ENCODE measurements at places on chromosomes 1 and 21.

GRCh38 chr21:43208561-43209332 is 39.9 kb downstream of the CRYAA start:
- no peak for DNase-seq

DNA sequence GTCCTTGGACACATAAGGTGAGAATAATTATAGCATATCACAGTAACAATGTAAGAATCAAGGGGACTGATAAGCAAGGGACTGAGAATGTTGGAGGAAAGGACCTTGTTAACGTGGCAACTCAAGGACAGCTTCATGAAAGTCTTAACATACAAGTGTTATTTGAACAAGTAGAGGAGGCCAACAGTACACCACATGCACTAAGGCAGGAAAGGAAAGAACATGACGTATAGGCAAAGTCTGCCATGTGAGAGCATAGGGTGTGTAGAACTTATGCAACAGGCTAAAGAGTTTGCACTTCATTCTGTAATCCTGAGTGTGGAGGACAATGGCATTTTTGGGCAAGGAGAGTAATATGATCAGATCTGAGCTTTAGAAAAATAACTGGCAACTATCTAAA is 33.3 kb upstream of the DIRAS3 start:
- DNase-seq, result no peak

- DNase-seq, result no peak
Measured at GRCh38 chr1:217493290-217493689, 137.6 kb downstream of the GPATCH2 start.

DNA sequence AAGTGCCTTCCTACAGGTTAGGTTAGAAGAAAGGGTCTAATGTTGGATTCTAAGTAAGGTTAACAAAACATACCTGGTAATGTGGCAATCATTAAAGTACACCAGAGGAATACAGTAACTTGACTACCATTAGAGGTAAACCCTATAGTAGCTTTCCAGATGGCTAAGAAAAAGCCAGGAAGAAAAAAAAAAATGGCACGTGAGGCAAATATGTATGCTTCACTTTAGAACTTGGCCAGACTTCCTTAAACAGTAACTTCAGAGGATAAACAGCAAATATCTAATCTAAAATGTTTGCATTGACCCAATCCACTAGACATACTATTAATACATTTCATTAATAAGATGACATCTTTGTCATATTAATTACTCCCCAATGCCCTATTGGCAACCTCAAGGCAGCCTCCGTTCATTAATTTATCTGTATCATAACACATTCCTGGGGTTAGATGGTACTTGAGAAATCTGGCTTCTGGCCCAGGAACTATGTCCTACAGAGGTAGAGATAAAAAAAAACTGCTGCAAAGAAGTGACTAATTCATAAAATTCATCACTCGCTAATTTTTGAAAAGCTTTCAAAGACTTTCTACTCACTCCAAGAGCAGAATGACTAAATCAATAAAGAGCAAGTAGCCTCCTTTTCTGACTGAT is 5.8 kb downstream of the DCAF8 start:
- no peak for DNase-seq

DNA sequence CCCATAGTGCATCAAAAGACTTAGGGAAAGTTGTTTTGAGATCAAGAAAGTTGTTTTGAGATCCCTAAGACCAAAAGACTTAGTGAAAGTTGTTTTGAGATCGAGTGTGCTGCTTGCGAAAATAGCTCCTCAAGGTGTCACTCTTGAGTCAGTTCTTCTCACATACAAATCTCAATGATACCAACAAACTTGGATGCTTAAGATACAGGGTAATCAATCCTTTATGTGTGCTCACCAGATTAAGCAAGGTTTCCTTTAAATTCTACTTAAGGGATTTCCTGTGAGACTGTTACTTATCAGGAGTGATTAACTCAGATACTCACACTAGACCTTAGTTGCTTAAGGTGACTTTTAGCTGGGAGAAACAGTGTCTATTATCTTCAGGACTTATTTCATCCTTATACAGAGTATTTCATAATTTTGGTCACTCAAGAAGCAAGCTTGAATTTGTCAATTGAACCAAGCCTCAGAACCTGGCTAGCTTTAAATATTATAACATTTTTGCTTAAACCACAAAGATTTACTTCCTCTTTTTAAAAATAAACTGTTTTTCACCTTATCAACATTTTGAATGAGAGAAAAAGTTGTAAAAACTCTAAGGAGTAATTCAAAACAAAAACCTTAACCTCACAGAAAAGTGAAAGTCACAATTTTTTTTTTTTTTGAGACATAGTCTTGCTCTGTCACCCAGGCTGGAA is 8.0 kb upstream of the RLF start:
- no peak for DNase-seq

GRCh38 chr1:156920233-156921052 is at the start of gene LRRC71:
TSS of gene LRRC71 (plus strand) at chr1:156920632. CDS start at chr1:156920804, 172 bp downstream.
- no peak for DNase-seq

DNA sequence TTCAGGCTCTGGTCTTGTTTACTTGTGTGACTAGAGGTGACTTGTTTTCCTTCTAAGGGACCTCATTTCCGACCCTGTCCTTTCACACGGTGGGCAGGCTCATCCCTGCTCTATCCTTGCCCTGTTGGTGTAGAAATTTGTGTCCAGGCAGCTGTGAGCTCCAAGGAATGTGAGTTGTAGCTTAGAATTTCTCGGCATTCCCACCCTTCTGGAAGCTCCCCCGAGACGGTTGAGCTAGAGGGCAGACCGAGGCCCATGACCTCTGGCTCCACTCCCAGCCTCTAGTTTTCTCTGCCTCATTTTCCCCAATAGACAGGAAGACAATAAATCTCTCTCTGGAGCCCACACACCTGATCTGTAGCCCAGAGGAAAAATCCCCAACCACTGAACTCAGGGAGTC is 100.9 kb downstream of the NAV1 start:
- no peak for DNase-seq

GRCh38 chr1:27478098-27478497 is 11.9 kb downstream of the WASF2 start:
- no peak for DNase-seq

DNA sequence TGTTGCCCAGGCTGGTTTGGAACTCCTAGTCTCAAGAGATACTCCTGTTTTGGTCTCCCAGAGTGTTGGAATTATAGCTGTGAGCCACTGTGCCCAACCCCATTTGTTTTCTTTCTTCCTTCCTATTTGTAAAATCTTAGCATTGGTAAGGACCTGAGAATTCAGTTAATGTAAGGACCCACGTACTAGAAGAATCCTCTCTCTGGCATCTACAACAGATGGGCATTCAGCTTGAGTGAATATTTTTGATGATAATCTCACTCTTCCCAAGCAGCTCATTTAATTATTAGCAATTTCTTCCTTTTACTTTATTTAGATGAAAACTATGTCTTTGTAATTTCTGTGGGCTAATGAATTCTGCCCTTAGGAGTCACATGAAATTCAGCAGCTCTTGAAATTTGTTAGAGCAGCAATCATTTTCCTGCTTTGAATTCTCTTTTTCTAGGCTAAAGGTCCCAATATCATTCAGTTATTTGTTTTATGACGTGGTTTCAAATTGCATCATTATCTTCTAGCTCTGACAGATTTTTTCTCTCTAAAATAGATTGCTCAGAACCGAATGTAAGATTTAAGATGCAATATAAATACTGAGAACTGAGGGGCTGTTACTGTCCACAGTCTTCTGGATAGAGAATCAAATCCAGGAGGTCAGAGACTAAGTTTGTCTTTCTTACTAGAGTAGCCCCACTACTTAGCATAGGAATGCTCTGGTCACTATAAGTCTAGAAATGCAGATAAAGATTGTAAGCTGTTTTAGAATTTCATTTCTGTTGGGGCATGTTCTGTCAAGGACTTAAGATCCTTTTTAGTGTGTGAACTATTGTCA is 59.4 kb downstream of the EPB41 start:
- DNase-seq, result no peak

- DNase-seq, result no peak
Measured at GRCh38 chr1:160626509-160627342, 20.1 kb downstream of the SLAMF1 start.

GRCh38 chr1:74504125-74504932 is 8.1 kb downstream of the LRRC53 start:
- no peak for DNase-seq

GRCh38 chr1:62720946-62721554 is 32.9 kb upstream of the DOCK7 start:
- DNase-seq, result no peak

- no peak for DNase-seq
Measured at GRCh38 chr1:47941609-47942239, 55.5 kb downstream of the TRABD2B start.

- no peak for DNase-seq
Measured at GRCh38 chr21:35697321-35697808, 363.0 kb downstream of the SETD4 start.

GRCh38 chr1:180951836-180952656 is 39.3 kb downstream of the KIAA1614 start:
- no peak for DNase-seq

- no peak for DNase-seq
Measured at GRCh38 chr1:208731981-208732821, 488.0 kb upstream of the PLXNA2 start.

DNA sequence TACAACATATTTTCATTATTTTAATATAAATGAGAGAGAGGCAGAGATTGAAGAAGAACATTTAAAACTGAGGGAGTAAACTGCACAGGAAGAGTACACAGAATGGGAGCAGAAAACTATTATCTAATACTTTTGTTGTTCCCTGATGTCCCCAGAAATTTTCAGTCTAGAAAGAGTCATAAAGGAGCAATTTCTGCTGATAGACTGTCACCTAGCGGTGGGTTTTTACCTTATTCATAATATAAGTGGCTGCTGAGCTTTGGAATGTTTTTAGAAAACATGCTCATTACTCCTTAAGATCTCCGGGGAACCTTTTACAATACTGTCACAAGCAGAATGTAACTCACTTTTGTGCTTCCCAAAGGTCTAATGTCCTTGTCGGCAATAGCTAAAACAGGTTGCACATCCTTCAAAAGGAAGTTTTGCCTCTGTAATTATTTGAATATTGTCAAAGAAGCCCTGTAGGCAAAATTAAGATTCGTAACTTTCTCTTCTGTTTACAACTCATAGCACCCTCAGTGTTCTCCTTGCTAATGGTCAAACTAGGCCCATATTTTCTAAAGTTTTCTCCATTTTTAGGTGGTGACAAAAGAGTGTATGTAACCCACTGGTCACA is 4.9 kb upstream of the NPL start:
- DNase-seq, result no peak

DNA sequence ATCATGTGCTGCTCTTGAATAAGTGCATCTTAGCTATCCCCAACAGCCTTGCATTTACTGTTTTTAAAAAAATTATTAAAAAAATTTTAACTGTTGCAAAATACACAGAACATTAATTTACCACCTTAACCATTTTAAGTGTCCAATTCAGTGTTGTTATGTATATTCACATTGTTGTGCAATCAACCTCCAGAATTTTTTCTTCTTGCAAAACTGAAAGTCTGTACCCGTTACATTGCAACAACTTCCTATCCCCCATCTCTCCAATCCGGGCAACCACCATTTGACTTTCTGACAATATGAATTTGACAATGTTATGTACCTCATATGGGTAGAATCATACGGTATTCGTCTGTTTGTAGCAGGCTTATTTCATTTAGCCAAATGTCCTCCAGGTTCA is 83.1 kb downstream of the FMN2 start:
- no peak for DNase-seq

DNA sequence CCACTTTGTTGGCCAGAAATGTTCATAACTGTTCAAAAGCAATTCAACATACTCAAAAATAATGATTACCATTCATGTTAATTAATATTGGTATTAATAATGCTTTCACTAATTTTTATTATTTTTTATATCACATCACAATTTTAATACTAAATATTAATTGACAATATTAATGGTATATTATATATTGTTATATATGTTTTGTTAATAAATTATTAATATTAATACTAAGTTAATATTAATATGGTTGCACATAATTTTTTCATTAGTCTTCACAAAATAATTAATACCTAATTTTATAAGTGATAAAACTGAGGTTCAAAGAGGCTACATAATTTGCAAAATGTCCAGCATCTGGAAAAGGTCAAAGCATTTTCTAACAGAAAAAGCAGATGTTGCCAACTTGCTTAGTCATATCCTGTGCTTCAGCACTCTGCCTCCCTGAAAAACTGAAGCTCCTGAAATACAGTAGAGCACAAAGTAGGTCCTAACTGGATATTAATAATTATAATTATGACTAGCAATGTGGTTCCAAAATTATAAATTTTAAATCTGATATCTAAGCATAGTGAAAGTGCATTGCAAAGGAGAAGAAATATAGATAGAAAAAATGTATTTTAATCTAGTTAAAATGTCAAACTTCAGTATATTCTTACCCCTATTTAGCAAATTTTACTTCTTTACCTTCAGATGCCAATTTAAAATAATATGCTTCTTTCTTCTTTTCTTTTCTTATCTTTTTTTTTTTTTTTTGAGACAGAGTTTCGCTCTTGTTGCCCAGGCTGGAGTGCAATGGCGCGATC is 123.2 kb upstream of the TNFSF4 start:
- no peak for DNase-seq

GRCh38 chr1:56034847-56035481 is 544.4 kb downstream of the PLPP3 start:
- DNase-seq, result no peak

GRCh38 chr1:230788561-230789275 is 41.5 kb downstream of the CAPN9 start:
- no peak for DNase-seq

DNA sequence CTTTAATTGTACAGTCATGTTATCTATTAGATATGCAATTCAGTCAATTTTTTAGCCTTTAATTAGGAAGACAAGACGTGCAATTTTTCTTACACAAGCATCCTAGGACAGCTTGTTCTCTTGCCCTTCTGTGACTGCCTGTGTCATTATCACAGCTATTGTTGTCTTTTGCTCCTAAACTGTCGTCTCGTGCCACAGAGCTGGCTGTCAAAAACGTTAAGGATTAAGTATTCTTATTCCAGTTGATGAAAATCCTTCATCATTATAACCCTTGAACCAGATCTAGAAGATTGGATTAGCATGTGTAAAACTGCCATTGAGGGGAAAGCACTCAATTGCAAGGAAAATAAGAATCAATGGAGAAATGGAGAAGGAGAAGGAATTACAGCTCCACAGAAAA is 43.8 kb upstream of the AIM2 start:
- no peak for DNase-seq

DNA sequence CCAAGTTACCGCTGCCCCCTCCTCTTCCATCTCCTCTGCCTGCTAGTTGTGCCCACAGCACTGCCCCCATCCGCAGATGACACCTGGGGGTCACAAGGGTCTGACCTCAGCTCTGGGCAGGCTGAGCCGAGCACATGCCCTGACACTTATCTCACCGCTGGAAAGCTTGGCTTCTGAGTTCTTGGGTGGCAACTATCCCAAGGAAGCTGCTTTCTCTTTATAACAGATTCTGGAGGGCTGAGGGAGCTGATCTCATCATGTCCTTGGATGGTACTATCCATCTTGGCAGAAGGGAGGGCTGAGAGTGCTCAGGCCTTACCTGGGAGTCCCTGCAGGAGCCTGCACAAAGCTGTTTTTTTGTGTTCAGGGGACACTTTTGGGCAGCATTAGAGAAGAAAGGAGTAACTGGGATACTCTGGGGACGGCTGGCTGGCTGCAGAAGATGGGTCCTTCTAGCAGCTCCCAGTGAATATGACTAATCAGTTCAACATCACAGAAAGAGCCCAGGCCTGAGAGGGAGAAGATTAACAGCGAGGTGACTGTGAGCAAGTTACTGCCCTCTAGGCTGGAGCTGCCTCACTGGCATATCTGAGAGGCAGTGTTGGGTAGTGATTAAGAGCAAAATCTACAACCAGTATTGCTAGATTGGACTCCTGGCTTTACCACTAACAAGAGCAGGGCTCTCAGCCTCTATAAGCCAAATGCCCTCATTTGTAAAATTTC is 71.6 kb downstream of the PLXNA2 start:
- no peak for DNase-seq

Data from cortex of kidney (tissue), 1 donor.